T-helper 1 cell (primary cell): ENCODE measurements at places on chromosomes 12 and 14.

DNA sequence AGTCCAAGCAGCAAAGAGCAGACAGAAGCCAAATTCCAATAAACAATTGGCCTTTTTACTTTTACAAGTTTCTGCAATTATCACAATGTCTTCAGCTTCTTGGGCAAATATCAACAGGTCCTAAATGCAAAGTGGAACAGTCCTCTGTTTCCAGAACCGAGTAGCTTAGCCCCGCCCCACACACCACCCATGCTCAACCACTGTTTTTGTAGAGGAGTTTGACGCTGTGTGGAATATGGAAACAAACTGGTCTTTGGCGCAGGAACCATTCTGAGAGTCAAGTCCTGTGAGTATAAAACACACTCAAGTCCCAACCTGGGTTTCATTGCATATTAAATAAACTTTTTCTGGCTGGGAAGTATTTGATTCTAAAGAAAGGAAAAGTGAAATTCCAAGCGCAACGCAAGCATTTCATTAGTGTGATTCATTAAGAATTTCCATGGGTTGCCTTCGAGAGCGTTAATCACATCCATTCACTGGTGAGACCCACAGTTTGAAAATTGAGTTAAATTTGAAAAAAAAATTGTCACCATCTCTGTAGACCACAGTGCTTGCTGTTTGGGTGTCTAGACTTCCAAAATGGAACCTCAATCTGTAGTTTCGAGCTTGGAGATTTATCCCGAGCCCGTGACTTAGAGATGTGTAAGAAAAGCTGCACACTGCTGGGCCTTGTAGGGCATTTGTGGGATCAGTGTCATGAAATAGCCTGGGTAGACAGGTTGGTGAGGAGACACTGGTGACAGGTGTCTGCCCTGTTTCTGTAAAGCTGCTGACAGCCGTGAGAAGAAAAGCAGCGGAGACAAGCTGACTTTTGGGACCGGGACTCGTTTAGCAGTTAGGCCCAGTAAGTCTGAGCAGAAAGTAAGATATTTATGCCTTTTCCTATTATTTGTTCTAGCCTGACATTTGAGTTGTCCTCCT lies 96.1 kb downstream of the DAD1 start:
- no peak for DNase-seq

GRCh38 chr12:55392032-55392795 lies 8.1 kb upstream of the OR6C65 start:
- DNase-seq = no peak

- no peak for DNase-seq
These were observed 94.3 kb downstream of the C12orf42 start for GRCh38 chr12:103401421-103401820.

- no peak for DNase-seq
These were observed 2.1 kb downstream of the AKAP6 start for GRCh38 chr14:32331206-32331605.

GRCh38 chr14:38143170-38143569 lies 64.5 kb upstream of the SSTR1 start:
- DNase-seq = no peak

GRCh38 chr14:38279572-38279971 lies 23.7 kb upstream of the CLEC14A start:
- DNase-seq = no peak

- DNase-seq = no peak
These were observed 143.5 kb downstream of the SCARB1 start for GRCh38 chr12:124720004-124720680.

DNA sequence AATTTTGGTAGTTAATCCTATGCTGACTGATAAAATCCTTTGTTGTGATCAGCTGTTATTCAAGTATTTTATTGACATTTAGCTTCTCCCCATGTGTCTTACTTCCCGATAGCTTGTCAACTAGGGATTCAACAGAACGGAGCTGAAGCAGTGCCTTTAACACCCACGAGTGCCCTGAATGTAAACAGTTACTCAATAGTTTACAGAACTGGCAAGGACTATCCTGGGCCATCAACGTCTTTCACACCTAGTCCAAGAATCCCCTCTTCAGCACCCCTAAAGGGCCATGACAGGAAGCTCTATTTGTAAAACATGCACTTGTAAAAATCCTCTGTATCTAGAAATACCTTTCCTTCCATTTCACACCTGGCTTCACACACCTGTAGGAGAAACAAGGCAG lies 45.3 kb downstream of the SETD3 start:
- no peak for DNase-seq

DNA sequence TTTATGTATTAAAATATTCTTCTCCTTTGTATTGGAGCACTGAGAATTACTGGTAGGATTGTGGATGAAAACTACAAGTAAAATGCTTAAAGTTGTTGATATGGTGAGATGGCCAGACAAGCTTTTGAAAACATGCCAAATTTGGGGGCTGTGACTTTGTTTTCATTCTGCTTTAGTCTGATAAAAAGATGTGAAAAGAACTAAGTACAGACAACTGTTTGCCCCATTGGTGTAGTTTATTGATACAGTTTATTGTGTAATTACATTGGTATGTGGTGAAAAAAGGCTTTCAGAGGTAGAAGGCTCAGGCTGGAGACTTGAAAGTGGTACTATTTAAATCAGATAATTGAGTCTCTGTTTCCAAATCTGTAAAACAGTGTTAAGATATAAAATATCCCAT lies 746.8 kb downstream of the DIO2 start:
- DNase-seq = no peak

DNA sequence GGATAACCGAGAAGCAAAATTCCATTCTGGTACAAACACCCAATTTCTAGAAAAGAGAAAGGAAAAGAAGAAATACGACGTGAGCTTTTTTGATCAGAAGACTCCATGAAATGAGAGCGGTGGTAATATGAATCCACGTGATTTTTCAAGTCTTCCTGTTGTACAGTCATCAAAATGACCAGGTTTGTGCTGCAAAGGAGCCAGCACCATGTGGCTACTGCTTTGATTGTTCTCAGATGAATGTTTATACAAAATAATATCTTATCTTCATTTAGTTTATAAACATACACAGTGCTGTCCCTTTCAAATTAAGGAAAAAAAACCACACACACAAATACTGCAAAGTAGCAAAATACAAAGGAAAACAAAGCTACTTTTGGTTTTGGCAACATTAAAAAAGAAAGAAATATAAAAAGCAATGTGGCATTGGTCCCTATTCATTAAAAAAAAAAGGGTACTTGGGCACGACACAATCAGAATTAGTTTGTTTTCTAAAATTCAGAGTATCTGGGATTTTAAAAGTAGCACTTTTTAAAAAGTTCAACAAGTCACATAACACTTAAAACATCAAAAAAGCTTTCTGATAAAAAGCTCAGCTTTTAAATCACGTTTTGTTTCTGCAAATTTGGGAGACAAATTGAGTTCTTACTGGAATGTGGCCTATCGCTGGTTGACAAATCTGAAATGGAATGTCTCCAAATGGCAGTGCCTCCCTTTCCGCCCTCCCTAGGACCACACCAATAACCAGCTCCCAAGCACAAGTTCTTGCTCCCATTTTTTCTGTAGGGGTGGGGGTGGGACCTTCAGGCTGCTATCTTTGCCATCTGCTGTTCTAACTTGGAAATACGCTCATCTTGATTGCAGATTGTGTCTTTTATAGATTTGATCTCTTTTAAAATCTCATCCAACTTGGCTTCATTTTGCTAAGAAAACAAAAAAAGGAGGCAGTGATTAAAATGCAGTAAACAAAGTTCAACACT lies 13.2 kb upstream of the SELPLG start:
- DNase-seq = no peak

- DNase-seq = no peak
These were observed 444.3 kb upstream of the RGS6 start for GRCh38 chr14:71487941-71488340.

DNA sequence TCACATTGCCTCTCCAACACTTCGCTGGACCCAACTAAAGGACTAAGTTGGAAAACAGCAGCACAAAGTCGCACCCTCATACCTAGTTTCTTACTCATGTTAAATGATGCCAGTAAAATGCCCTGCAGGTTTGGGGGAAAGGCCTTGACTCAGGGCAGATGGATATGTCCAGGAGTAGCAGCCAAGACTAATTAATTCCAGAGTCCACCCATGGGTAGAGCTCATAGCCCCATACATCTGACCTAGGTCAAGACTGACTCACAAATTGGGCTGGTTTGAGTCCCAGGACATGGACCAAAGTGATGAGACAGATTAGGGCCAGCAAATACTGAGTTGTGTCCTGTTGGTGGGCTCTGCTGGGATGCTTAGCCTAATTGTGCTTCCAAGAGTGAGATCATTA lies 224.0 kb upstream of the BTG1 start:
- no peak for DNase-seq

DNA sequence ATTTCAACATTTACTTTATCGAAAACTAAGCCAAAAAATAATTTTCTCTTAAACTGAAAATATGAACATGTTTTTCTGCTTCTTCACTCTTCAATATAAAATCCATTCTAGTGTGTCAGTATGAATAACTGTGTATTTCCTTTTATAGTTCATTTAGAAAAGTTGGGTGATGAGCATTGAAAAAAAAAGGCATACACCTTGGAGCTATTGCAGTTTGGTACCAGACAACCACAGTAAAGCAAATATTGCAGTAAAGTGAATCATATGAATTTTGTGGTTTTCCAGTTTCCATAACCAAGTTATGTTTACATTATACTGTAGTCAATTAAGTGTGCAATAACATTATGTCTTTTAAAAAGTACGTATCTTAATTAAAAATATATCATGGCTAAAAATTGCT lies 195.0 kb upstream of the FOXG1 start:
- DNase-seq = no peak

GRCh38 chr12:19970821-19971220 lies 397.5 kb upstream of the PDE3A start:
- DNase-seq = no peak

DNA sequence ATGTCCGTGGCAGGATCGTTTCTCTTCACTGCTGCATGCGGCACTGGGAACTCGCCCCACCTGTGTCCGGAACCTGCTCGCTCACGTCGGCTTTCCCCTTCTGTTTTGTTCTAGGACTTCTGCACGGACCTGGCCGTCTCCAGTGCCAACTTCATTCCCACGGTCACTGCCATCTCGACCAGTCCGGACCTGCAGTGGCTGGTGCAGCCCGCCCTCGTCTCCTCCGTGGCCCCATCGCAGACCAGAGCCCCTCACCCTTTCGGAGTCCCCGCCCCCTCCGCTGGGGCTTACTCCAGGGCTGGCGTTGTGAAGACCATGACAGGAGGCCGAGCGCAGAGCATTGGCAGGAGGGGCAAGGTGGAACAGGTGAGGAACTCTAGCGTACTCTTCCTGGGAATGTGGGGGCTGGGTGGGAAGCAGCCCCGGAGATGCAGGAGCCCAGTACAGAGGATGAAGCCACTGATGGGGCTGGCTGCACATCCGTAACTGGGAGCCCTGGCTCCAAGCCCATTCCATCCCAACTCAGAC lies 1.2 kb downstream of the FOS start:
- DNase-seq = no peak

- no peak for DNase-seq
These were observed 250.1 kb downstream of the SLC41A2 start for GRCh38 chr12:104707794-104708558.

DNA sequence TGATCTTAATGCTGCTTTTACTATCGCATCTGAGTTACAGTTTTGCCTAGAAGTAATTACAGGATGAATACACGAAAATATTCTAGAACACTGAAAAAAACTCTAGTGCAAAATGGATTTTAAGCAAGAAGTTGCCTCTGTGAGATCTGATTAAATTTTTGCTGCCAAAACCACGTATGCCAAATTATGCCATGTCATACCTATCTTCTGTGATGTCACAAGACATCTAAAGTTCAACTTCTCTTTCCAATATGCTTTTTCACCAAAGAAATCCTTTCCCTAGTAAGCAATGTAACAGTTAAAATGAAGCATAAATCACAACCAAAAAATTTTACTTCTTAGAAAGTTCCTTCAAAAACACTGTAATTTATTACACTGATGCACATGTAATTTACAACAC lies 39.6 kb downstream of the HECTD4 start:
- no peak for DNase-seq

DNA sequence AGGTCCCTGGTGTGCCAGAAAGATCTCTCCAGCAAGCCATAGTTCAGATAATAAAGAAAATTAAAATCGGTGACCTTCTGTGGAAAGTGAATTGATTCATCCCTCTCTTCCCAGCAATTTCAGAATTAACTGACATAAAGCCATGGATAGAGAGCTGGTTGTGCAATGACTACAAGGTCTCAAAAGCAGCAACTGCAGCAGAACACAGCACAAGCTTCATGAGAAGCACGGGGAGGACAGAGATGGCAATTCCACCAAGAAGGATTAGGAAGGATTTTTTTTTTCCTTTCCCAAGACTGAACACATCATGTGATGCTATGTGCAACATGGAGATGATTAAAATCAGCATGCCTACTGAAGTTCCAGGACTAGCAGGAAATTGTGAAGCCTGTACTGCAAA lies 154.9 kb upstream of the PLEKHG7 start:
- no peak for DNase-seq

DNA sequence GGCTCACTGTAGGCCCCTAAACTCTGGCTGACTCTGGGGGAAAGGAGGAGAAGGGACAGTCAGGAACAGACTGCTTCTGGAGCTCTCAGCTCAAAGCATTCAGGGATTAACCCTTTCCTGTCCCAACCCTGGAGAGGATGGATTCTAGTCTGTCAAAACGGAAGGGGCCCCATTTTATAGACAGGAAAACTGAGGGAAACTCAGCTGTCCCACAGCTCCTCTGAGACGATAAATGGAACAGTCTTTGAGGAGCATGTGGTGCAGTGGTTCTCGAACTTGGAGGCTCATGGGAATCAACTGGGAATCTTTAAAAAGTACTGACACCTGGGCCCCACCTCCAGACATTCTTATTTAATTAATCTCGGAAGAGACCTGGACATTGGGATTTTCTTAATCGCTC lies 23.7 kb downstream of the SRRM4 start:
- no peak for DNase-seq

DNA sequence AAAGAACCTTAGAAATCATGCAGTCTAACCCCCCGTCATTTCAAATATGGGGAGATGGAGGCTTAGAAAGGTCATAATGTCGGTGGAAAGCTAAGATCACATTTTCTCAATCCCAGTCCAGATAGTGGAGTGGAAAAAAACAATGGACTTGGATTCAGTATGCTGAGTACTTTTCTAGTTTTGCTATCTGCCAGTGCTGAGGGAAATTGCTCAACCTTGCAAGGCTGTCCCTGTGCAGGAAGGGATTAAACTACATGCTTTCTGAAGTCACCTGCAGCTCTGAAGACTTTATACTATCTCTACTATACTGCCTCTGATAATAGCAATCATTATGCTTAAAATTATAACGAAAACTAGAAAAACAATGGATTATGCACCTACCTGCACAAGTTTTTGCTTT lies 272.8 kb downstream of the LRIG3 start:
- DNase-seq = no peak
